Heart left ventricle (tissue), 16 donors: ENCODE measurements at places on chromosomes 2 and 18.

DNA sequence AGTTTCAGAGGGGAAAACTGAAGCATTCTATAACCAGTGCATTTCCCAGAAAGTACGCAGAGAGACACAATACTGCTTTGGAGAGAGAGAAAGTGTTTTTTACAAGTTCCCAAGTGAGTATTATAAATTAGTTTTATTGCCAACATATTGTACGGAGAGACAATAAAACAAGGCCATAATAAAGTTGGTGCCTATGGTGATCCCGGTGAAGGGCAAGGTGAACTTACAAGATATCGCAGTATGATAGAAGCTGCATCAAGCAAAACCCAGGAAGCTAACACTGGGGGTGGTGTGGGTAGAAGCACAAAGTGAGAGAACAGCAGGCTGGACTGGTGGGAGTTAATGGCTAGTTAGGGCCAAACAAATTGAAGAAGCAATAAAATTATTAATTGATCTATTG is 7.5 kb downstream of the TMSB10 start:
- no peak for DNase-seq

- DNase-seq = peak; percentile 26
Observed at GRCh38 chr18:23994361-23994902, 20.1 kb upstream of the TTC39C start.

- DNase-seq = no peak
Observed at GRCh38 chr2:176473851-176474250, 204.6 kb downstream of the MTX2 start.

DNA sequence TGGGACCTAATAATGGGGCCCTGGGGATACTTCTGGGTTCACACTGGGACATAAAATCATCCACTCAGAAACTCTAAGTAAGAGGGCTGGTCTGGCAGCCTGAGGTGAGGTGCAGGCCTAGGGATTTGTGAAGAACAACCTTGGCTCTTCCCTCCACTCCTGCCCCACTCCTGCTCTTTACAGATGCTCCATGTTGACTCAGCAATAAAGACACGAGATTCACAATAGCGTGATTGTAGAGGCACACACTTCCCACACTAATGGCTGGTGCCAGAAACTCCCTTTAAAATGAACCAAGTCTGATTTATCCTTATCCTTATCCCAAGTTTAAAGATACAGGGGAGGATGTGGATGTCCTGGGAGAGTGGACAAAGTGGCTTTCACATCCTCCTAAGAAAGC is 228.2 kb downstream of the ACTR3 start:
- no peak for DNase-seq

- DNase-seq = no peak
Observed at GRCh38 chr2:6441800-6442199, 423.9 kb downstream of the CMPK2 start.

GRCh38 chr2:143815082-143815481 is 685.9 kb downstream of the ARHGAP15 start:
- no peak for DNase-seq

DNA sequence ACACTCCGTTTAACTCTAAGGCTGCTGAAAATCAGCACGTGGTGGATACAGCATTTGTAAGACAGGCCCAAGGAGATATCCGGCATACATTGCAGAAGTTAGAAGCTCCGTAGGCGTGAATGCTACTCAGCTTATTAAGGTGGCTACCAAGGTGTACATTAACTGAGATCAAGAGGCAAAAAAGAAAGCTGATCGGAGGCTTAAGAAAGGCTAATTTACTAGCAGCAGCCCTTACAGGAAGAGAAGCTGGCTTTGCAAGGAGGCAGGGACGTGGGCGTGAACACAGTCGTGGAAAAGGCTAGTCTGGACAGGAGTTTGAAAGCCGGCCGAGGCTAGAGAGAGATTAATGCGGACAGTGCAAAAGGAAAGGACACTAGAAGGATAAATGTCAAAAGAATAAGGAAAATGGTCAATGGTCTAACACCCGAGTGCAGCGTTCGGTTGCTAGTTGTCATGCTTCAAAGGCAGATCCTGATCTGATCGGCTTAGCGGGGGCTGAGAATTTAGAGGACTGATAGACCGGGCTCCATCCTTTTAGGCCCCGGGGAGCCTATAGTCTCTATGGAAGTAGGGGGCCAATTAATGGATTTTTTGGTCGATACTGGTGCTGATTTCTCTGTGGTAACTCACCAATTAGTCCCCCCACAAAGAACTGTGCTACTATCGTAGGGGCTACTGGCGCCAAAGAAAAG is 45.6 kb upstream of the SELENOI start:
- no peak for DNase-seq

DNA sequence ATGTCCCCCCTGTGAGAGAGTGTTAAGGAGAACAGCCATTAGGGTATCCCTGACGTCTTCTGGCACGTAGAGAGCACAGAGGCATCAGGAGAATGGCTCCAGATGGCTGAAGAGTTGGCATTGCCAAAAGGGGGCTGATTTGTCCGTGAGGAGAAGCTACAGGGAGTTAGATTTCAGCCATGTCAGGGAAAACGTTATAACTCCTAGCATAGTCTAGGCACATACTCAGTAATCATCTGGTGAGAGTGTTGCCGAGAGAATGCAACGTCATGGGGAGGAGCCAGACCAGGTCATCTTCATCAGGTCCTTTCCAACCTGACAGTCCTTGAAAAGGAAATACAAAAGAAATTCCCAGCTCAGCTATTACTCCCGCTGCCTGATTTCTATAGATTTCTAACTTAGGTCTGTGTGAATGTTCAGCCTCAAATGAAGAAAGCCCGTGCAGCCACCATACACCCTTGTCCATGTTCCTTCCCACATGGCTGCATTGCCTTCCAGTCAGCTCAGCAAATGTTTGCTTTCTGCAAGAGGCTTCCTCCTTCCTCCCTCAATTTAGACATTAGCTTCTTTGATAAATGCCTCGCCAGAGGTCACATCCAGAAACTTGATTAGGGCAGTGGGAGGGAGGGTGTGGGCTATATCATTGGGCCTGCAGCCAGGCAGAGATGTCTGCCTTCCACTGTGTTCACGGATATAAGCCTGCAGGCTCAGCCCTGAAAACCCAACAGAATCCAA is 93.0 kb downstream of the STPG4 start:
- no peak for DNase-seq

DNA sequence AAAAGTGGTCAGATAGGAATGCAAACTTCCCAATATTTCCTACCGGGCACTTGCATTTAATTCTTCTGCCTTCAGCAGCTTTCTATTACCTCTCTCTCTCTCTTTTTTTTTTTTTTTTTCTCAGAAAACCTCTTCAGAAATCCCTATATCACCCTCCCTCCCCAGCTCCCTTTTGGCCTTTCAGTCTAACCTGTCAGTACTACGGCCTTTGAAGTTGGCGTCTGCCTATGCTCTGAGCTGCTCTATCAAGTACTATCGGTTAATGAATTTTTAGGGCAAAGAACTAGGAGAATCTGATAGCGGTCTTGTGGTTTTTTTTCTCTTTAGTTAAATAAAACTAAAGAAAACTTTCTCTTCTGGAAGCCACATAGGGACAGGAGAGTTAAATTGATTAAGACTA is 122.4 kb upstream of the MAPRE2 start:
- no peak for DNase-seq

DNA sequence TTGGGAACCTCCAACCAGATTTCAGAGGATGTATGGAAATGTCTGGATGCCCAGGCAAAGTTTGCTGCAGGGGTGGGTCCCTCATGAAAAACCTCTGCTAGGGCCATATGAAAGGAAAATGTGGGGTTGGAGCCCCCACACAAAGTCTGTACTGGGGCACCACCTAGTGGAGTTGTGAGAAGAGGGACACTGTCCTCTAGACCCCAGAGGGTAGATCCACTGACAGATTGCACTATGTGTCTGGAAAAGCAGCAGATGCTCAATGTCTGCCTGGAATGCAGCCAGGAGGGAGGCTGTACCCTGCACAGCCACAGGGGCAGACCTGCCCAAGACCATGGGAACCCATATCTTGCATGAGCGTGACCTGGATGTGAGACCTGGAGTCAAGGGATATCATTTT is 573.7 kb upstream of the NXPH2 start:
- no peak for DNase-seq

- no peak for DNase-seq
Observed at GRCh38 chr2:102337481-102338386, 17.9 kb upstream of the IL18R1 start.

DNA sequence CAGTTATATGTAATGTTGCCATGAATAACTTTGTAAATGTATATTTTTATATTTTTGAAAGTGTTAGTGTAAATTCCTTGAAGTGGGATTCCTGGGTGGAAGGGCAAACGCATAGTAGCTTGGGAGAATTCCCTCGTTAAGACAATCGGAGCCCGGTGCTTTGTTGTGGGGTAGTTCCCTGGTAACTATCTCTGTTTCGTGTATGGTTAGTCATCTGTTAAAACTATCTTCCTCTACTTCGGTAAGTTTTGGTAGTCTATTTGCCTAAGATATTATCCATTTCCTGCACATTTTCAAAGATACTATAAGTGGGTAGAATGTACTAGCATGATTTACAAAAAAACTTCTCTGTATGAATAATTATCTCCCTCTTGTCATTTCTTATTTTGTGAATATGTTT is 113.8 kb upstream of the NRXN1 start:
- no peak for DNase-seq

DNA sequence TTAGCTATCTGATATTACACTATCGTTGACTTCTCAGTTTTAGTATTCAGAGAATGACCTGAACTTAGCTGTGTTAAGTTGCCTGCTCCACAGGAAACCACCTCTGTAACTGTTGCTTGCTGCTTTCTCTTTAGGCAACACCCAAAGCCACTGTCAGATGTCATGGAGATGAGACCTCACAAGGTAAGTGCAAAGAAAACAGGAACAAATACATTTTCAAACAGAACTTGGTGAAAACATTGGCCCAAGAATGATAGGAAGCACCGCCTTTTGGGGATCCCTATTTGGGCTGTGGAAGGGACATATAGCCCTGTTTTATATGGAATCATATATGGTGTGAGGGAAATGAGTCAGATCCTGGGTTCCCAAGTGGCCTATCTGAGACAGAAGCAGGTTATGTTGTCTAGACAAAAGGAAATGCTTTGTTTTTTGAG is 143.4 kb downstream of the UBE2E3 start:
- DNase-seq = no peak

- DNase-seq = no peak
Observed at GRCh38 chr2:190137561-190137960, 75.0 kb upstream of the MSTN start.

GRCh38 chr18:76126327-76126726 is 368.7 kb downstream of the ZNF516 start:
- no peak for DNase-seq

GRCh38 chr18:45252474-45252873 is 362.8 kb upstream of the SLC14A2 start:
- no peak for DNase-seq

DNA sequence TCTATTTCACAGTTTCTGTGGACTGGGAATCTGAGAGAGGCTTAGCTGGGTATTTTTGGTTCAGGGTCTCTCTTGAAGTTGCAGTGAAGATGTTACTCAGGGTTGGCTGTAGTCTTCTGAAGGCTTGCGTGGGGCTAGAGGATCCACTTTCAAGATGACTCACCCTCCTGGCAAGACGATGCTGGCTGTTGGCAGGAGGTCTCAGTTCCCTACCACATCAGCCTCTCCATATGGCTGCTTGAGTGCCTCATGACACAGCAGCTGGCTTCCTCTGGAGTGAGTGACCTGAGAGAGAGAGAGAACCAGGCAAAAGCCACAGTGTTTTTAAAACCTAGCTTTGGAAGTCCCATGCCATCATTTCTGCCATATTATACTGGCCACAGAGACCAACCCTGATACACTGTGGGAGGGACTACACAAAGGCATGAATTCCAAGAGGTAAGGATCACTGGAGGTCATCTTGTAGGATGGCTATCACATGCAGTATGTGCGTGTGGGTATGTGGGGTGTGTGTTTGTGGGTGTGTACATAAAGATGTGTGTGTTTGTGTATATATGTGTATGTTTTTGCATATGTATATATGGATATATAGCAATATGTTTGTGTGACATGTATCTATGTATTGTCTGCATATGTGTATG is 25.1 kb downstream of the DNPEP start:
- peak; percentile 76 for DNase-seq

DNA sequence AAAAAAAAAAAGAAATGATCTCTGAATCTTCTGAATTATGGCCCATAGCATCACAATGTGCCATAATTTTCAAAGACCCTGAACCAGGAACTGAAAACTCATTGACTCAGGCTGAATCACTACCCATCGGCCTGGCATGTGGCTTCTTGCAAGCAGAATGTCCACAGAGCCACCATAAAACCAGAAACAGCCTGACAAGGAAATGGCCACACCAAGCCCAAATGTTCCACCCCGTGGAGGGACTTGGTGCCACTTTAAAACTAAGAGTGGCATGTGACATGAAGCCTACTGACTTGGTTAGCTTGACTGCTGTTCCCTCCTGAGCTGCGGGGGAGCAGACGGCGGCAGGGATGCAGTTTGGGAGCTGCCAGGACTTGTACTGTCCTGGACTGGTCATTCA is 71.2 kb upstream of the RBM44 start:
- no peak for DNase-seq

DNA sequence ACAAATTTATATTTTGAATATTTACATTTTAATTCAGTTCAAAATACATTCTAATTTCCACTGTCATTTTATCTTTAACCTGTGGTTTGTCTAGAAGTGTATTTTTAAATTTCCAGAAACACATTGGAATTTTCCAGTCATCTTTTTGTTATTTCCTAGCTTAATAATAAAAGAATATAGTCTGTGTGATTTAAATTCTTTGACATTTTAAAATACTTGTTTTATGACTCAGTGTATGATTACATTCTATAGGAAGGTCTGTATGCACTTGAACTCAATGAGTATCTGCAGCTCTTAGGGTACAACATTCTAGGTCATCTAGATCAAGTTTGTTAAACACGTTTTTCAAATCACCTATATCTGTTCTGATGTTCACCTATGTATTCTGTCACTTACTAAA is 88.3 kb upstream of the MBOAT2 start:
- no peak for DNase-seq

DNA sequence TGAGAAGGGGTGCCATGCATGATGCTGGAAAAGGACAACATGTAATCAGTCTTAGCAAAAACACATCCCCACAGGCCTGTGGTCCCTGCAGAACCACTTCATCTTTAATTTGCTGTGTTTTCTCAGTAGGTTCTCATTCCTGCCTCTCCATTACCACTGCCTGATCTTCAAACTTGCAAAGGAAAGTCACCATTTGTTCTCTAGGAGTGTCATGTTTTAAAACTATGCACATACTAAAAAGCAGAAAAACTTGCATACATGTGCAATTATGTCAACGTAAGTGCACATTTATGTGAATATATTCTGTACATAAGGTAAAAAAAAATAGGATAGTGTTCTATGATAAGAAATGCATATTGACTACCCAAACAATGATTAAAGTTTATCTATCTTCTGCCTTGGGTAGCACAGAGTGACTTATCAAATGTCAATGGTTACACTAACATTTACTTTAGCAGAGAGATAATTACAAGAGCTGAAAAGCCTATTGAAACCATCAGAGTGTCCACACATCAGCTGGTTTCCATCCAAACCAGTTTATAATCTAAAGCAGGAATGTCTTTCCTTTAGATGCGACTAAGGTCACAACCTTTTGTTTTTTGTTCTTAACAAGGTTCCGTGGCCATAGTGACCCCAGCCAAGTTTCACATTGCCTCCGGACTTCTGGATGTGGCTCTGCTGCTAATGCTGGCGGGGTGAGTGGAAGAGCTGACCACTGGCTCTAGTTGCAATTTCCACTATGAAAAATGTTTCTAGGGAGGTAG is 58.7 kb upstream of the RMDN2 start:
- no peak for DNase-seq
